Stimulated activated CD8-positive, alpha-beta memory T cell treated with anti-CD3 and anti-CD28 coated beads, Interleukin-4, amount 100 ng/mL, for 48 hours (primary cell): ENCODE measurements at places on chromosomes 7 and 10.
A peak's percentile ranks its signal among the peaks of the same experiment; 100 is the strongest.

- no peak for DNase-seq
Measured at GRCh38 chr7:36449685-36450084, 60.0 kb downstream of the ANLN start.

- no peak for DNase-seq
Measured at GRCh38 chr10:119701861-119702260, 24.0 kb upstream of the INPP5F start.

DNA sequence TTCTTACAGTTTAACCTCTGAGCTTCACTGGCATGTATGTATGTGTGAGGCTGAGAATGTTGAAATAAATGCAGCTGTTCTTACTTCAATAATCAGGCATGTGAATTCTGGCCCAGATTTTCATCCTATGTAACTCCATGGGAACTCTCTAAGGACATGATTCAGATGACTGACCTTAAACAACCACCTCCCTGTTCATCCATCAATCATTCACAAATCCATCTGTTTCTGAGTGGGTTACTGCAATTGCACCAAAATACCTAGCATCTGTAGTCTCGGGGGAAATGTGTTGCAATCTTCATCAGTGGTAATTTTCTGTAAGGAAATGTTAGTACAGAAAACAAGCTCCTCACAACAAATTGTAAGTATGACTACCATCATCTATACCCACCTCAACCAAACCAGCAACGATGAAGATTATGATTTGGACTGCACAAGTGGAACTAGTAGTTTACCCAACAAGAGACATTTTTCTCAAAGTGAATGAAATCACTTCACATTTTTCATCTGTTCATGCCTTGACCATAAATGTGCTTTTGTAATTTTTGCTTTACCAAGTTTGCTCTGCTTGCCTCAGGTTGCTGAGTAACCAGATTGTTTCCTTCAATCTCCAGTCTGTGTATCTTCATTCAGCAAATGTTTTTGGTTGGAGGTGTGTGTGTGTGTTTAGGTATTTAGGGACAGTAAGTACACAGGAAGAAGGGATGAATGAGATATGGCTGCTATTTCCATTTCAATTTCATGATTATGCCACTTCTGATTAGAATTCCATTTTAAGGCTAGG is 65.7 kb upstream of the FZD8 start:
- no peak for DNase-seq

GRCh38 chr7:134900166-134900982 is 85.9 kb upstream of the AGBL3 start:
- no peak for DNase-seq

GRCh38 chr7:131633342-131633843 is 77.0 kb upstream of the PODXL start:
- no peak for DNase-seq

GRCh38 chr10:113557424-113557862 is 4.6 kb downstream of the HABP2 start:
- DNase-seq = no peak

- no peak for DNase-seq
Measured at GRCh38 chr10:126126866-126127265, 230.5 kb downstream of the FANK1 start.

- DNase-seq = no peak
Measured at GRCh38 chr7:590731-591551, 71.3 kb upstream of the PDGFA start.

GRCh38 chr7:33201821-33202220 is 72.5 kb downstream of the BBS9 start:
- DNase-seq = no peak

- DNase-seq = no peak
Measured at GRCh38 chr10:4354382-4354812, 471.6 kb upstream of the AKR1E2 start.

DNA sequence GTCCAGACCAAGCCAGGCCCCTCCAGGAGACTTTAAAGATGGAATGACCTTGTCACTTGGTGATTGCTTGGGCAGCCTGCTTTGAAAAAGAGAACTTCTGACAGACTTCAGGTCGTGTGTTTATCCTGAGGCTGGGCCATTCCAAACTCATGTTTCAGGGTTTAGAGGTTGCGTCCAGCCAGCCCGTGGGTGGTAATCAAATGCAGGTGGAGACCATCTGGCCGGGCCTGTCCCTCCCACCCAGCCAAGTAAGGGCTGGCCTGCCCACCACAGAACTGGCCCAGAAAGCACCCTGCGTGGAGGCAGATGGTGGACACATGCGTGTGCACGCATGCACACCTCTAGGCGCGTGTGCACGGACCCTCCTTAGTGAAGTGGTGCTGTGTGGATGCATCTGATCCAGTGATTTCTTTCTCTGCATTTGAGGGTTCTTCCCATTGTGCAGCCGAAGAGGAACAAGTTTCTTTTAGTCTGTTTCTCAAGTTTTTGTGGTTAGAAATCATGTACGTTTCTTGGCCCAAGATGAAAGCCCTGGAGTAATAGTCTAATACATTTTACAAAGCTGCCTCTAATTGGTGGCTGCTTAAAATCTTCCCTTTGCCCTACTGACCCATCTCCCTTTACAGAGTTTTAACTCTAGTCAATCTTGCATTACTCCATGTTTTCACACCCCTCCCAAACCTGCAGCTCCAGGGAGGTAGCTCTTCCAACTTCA is 43.0 kb downstream of the SUFU start:
- DNase-seq = no peak

GRCh38 chr10:47396311-47396717 is 12.2 kb upstream of the ZNF488 start:
- no peak for DNase-seq

DNA sequence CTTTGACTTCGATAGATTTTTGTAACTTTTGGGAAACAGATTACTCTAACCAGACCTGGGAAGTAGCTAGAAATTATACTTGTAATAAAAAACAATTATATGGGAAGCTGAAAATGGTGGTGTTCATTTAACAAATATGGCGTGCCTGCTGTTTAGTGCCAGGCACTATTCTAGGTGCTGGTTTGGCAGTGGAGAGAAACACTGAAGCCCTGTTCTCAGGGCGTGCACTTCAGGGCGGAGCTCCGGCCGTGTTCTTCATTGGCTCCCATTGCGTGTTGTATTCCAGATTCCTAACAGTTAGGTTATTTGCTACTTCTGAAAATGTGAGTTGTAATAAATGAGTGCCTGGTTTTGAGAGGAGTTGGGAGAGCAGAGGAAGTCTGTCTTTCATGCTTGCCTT is 38.6 kb downstream of the DNAJB6 start:
- DNase-seq = no peak

GRCh38 chr7:131893631-131894340 is 337.4 kb upstream of the PODXL start:
- no peak for DNase-seq

GRCh38 chr10:95431900-95432342 is 129.2 kb downstream of the SORBS1 start:
- no peak for DNase-seq

GRCh38 chr10:3043512-3044368 is 23.6 kb upstream of the PFKP start:
- peak; percentile 59 for DNase-seq

GRCh38 chr7:134301592-134301991 is 15.1 kb downstream of the SLC35B4 start:
- no peak for DNase-seq

DNA sequence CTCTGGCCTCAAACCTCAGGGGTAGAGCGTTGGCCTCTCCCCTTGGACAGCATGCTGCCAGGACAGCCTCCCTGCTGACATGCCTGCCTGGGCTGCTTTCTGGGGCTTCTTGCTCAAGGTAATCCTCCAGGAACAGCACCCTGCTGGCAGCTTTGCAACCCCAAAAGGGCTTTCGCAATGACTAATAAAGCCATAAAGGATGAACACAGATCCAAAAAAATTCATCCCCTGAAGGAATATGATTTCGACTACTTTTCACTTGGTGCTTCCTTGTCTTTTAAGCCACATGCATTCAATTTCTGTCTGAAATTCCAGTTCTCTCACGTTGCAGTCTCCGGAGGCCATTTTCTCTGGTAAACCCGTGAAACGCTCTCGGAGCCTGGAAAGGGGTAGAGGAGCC is 15.1 kb upstream of the SH3PXD2A start:
- DNase-seq = no peak

GRCh38 chr10:88066876-88067275 is 203.5 kb downstream of the PTEN start:
- no peak for DNase-seq

GRCh38 chr7:28957064-28957750 is 923 bp downstream of the TRIL start:
- no peak for DNase-seq

- no peak for DNase-seq
Measured at GRCh38 chr10:132855889-132856288, 69.9 kb upstream of the NKX6-2 start.

GRCh38 chr10:69337296-69338132 is 59.2 kb downstream of the HK1 start:
- no peak for DNase-seq

DNA sequence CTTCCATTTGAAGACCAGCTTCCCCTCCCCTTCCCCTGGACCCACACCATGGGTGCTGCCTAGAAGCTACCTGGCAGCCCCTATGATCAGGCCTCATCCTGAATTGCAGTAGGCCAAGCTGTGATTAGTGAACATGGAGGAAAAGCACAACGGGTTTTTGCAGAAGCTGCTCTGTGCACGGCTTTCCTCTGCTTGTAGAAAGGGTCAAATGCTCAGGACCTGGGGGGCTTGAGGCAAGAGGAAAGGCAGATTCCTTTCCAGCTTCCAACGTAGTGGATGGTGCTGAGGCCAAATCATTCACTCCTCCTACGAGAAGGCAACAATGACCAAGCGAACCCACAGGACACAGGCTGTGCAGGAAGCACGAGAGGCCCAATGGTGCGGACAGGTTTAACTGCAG is 410.3 kb upstream of the SHH start:
- no peak for DNase-seq

- no peak for DNase-seq
Measured at GRCh38 chr7:142177869-142178268, 66.4 kb downstream of the MGAM2 start.

- DNase-seq = peak; percentile 59
Measured at GRCh38 chr10:33334805-33335550, 511 bp upstream of the NRP1 start.

GRCh38 chr7:23468526-23469149 is 1.7 kb downstream of the IGF2BP3 start:
- peak; percentile 34 for DNase-seq

- no peak for DNase-seq
Measured at GRCh38 chr10:70283445-70284399, at the start of gene NPFFR1. Gene NPFFR1, minus strand, starts transcription at chr10:70284004. Its CDS starts 328 bp downstream, at chr10:70283676.
